Foreskin fibroblast (primary cell): ENCODE measurements at places on chromosomes 5 and 9.

DNA sequence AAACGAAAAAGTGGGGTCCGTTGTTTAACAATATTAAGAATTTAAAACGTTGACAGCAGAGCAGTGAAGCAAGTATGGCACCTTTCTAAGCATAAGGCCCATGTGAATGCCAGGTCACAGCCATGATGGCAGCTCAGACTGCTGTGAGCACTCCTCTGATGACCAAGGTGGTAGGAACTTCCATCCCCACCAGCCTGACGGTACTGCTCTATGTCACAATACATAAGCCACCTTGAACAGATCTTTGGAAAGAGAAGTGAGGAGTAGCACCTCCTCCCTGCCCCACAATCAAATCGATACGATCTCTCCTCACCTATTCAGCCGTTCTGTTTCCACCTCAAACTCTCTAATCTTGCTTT lies 105.9 kb downstream of the DCP2 start:
- no peak for DNase-seq

- DNase-seq: no peak
Observed at GRCh38 chr5:93584596-93585040, 1.6 kb downstream of the NR2F1 start.

- no peak for DNase-seq
Observed at GRCh38 chr5:149256451-149256850, 15.2 kb upstream of the AFAP1L1 start.

- no peak for DNase-seq
Observed at GRCh38 chr9:136831002-136831719, 11.1 kb upstream of the AJM1 start.

DNA sequence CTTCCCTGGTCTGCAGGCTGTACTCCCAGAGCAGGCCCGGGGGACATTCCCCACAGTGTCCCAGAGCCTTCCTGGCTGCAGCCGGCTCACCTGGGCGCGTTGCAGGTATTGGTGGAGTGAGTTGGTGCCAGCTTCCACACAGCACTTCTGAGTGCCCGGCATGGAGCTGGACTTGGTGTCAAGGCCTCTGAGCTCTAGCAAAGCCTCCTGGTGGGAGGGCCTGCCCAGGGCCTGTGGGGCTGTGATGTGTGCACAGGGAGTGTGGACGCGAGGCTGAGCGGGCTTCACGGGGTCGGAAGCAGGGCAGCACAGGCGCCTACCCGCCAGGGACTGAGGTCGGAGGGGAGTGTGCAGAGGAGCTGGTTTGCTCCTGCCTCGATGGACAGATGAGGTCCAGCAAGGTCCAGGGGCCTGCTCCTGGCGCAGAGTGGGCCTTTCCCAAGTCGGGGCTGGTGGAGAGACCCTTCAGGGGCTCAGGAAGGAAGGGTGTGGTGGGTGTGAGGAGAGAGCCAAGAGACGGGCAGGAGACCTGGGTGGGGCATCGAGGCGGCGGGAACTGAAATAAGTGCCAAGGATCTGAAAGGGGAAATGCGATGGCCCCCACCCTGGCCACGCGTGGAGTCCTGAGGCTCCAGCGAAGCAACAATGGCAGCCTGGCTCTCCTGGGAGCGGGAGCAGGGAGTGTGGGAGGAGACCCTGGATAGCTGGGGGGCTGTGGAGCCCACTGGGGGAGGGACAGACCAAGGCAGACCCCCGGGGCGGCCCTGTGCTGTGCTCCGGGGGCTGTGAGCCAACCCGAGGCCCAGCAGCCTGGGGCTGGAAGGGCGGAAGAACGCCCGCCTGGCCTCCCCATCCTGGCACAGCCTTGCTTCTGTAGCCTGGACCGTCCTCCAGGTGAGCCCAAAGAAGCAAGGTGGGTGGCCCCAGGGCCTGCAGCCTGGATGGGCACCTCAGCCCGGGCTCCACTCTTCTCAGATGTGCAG lies 78.4 kb downstream of the RXRA start:
- no peak for DNase-seq

GRCh38 chr5:3789519-3790193 lies 194.0 kb downstream of the IRX1 start:
- no peak for DNase-seq

DNA sequence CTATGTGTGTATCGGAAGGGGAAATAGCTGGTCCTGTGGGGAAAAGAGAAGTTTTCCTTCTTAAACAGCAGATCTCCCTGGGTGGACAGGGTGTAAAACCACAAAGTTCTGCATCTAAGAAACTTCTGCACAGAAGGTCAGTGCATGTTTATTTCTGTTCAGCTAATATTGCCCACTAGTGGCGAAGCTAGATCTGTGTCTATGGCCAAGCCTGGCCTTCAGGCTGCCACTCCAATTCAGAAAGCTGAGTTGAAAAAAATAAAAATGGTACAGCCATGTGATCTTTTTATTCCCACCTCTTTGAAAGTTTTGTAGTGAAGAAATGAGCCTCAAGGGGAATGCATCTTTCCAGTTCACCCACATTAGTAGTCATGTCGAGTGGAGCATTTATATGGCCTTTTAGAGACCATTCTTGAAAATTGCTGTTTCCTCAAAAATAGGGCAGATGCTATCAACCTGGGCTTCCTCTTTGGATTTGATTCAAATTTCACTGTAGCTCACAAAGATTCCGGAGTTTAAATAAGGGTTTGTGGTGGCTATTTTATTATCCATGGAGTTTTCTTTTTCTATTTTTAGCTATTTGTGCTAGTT lies 488.0 kb downstream of the PRELID2 start:
- peak; percentile 74 for DNase-seq

GRCh38 chr9:6907772-6908381 lies 150.1 kb downstream of the KDM4C start:
- no peak for DNase-seq

GRCh38 chr5:153559926-153560325 lies 69.5 kb downstream of the GRIA1 start:
- DNase-seq: peak; percentile 67

- DNase-seq: peak; percentile 66
Observed at GRCh38 chr9:36396985-36397384, 3.1 kb downstream of the RNF38 start.

GRCh38 chr9:123924727-123925126 lies 5.2 kb downstream of the DENND1A start:
- no peak for DNase-seq

DNA sequence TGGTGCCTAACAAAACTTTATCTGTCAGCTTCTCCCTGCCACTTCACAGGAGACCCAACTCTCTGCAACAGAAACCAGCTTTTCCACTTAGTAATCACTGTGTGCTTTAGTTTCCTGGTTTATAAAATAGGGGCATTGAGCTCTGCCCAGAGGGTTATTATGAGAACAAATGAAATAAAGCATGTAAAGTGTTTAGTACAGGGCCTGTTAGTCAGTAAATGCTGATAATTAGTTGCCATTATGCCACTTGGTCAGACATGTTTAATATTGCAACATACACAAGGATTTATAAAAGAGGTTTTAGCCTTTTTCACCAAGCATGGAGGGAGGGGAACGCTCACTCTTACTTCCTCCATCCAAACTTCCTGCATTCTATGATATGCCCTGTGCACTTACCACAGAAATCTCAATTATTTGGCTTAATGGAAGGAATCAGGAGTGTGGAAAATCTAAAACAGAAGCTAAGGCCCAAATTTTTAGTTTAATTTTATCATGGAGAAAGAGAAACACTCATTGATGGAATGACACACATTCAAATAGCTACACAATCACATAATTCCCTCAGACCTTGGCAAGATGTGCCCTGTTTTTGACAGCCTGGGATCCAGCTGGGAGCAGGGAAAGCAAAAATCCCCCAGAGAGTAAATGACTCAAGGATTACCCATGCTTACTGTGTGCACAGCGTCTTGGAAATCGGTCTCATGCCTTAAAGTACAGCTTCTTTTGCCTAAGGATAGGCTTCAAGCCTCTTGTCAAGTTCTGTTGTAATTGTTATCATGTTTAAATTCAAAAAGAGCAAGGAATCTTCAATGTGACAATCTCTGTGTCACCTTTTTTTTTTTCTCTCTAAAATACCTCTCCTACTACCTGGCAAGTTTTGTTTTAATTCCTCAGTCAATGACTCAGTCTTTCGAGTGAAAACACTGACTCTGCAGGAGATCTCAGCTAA lies 34.0 kb downstream of the ZNF474 start:
- DNase-seq: peak; percentile 89

GRCh38 chr5:150676578-150676977 lies 15.5 kb downstream of the MYOZ3 start:
- no peak for DNase-seq

DNA sequence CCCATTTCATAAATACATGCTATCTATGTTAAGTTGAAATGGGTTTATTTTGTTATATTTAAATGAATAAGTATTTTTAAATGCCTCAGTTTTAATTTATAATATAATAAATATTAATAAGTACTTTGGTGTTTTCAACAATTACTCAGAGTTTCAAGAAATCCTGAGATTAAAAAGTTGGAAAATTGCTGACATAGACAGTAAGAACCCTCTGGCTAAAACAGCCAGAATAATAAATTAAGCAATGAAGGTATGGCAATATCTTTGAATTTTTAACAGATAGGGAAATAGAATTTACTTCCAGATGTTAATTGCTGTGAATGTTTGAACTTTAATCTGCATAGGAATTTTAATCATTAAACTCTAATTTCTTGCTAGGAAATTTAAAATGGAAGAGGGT lies 83.6 kb downstream of the ZNF622 start:
- no peak for DNase-seq

DNA sequence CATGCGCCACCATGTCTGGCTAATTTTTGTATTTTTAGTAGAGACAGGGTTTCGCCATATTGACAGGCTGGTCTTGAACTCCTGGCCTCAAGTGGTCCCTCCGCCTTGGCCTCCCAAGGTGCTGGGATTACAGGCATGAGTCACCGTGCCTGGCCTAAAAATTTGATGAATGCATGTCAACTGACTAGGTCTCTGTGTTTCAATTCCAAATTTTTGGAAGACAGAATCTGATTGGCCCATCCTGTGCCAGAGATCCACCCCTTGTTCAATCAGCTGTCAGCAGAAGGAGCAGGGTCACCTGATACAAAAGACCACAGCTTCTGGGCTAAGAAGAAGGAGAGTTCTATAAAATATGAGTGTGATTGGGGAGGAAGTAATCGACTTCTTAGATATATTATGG lies 43.5 kb upstream of the COL15A1 start:
- no peak for DNase-seq

DNA sequence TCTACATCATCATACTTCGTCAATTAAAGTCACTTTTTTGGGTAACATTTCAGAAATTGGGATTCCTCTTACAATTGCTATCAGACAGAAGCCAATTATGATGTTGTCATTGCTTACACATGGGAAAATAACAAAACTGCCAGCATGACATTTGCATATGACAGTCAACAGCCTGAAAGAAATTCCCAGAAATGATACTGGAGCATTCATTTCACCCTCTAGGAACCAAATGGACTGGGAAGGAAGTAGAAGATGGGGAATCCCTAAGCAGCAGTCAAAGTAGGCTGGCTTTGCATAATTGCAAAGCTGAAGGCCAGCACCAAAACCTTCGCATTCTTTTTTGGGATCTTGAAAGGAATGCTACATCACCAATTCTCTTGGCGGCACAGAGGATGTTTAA lies 10.7 kb downstream of the HMGCS1 start:
- no peak for DNase-seq

- DNase-seq: no peak
Observed at GRCh38 chr9:107759009-107759822, 269.6 kb upstream of the KLF4 start.

- no peak for DNase-seq
Observed at GRCh38 chr5:60690326-60690725, 9.6 kb downstream of the DEPDC1B start.

DNA sequence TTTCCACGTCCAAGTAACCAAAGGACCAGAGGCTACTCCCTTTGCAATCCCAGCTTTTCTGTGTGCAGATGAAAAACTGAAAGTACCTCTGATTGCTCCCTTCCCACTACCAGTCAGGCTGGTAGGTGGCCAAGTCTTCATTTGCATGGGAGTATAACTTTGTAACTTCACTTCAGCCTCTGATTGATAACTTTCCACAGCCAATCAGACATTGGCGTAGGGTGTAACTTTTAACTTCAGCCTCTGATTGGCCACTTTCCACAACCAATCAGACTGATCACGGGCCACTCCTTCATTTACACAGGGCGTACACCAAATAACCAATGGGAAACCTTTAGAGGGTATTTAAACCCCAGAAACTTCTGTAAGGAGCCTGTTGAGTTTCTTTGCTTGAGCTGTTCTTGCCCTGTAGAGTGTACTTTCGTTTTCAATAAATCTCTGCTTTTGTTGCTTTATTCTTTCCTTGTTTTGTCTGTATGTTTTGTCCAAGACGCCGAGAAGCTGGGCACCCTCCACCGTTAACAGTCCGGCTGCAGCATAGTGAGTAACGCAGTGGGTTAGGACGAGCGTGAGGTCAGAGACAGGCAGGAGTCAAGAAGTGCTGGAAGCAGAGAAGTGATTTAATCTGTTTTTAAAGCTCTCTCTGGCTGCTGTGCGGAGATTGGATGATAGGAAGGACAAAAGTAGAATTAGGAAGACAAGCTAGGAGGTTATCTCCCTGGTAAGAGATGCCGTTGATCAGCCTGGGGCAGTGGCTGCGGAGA lies 3.5 kb upstream of the EXOSC2 start:
- peak; percentile 89 for DNase-seq

DNA sequence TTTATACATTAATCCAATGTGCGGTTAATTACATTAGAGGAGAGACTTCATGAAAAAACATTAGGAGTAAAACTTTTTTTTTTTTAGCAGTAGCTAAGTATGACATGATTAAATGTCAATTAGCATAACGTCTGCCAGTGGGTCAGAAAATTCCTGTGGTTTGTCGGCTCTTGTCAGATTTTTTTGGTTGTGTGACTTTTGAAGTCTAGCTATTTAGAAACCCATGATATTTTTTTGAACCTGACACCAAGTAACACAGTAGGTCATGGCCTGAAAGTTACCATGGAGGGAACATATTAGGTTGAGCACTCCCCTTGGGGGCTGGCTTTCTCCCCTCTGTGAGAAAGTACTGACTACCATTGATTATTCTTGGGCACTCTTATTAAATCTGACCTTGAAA lies 84.8 kb upstream of the ALDH1A1 start:
- peak; percentile 19 for DNase-seq

GRCh38 chr9:22237497-22238363 lies 208.9 kb upstream of the DMRTA1 start:
- peak; percentile 88 for DNase-seq

- peak; percentile 48 for DNase-seq
Observed at GRCh38 chr9:88076286-88077070, 61.8 kb downstream of the SPATA31C2 start.

GRCh38 chr5:111810112-111810511 lies 53.1 kb upstream of the NREP start:
- DNase-seq: no peak

DNA sequence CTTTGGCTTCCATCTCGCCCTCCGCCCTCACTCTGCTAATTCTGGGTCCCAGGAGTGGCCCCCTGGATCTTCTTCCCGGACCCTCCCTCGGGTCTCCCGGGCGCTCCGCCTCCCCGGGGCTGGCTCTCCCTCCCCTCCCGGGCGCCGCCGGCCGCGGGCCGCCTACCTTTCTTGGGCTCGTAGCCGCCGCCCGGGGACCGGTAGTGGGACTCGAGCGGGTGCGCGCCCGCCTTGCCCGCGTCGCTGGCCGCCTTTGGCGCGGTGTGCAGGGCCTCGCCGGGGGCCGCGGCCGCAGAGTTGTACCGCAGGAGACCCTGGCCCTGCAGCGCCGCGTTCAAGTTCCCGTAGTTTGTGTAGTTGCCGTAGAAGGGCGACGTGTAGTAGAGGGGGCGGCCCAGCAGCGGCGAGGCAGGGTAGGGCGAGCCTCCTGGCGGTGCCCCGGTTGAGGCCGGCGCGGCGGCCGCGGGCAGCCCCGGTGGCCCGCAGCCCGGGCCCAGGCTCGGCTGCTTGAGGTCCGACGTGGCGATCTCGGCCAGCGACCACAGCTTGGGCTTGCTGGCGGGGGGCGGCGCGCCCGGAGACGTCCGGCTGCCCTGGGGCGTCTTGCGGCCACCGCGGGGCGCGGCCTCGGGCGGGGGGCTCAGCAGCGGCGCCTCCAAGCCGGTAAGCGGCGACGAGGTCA lies 3.2 kb downstream of the IRX2 start:
- DNase-seq: no peak
